Suprapubic skin (tissue), 4 donors: ENCODE measurements at places on chromosomes 7 and 10. TPM values are rescaled to one million over a fixed set of nuclear protein-coding genes. Genes with fewer than 3 reads are reported as not detected.

DNA sequence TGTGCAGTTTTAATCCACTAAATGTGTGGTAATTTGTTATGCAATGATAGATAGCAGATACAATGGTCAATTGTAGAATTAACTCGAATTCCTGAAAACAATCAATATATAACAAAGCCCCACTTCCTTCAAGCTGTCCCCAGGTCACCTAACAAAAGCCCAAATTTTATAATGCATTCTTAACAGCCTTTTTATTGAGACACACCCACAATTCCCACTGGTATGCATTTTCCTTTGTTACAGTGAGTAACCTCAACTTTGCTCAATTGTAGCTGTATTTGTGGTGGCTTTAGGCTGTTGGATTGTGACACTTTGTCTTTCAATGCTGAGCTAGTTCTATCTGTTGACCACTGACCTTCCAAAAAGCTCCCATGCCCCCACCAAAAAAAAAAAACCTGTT, 279.8 kb upstream of the CACNA2D1 start:
- H3K4me3 ChIP-seq: no peak overlapping the region
- H3K4me1 ChIP-seq: no peaks in the 10 kb centered on the region
- H3K36me3 ChIP-seq: no peaks in the 10 kb centered on the region
- no peak overlapping the region for H3K27ac ChIP-seq
- DNase-seq: no peak

DPP6 gene
- total RNA-seq: 11.2 TPM

DNA sequence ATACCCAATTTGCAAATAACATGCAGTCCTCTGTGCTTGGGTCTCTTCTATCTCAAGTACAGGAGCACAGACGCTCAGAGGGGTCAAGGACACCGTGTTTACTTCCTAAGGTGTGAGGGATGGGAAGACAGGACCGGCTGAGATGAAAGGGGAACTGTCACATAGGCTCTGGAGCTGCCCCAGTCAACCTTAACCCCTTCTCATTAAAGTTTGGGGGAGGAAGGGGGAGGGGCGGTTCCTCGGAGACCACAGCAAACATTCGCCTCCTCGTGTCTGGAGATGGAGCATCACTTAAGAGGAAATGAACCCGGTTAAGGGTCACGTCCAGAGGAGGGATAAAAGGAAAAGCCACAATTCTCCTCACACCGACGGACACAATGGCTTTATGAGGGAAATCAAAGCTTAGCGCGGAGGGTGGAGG, 1.1 kb downstream of the SH3PXD2A start:
- H3K27ac ChIP-seq: peak overlapping the region; percentile 79
- DNase-seq: no peak
- peaks cover 75% of the 10 kb centered on the region for H3K4me1 ChIP-seq
- peak overlapping the region; percentile 73 for H3K4me3 ChIP-seq
- H3K36me3 ChIP-seq: no peaks in the 10 kb centered on the region

GRCh38 chr10:14371581-14371980, 40.9 kb upstream of the FRMD4A start:
- H3K4me1 ChIP-seq: no peaks in the 10 kb centered on the region
- no peak overlapping the region for H3K4me3 ChIP-seq
- peaks cover 6% of the 10 kb centered on the region for H3K27me3 ChIP-seq
- no peak for DNase-seq
- H3K27ac ChIP-seq: no peak overlapping the region

GRCh38 chr10:22635650-22636049, 78.7 kb downstream of the PIP4K2A start:
- DNase-seq: no peak

DNA sequence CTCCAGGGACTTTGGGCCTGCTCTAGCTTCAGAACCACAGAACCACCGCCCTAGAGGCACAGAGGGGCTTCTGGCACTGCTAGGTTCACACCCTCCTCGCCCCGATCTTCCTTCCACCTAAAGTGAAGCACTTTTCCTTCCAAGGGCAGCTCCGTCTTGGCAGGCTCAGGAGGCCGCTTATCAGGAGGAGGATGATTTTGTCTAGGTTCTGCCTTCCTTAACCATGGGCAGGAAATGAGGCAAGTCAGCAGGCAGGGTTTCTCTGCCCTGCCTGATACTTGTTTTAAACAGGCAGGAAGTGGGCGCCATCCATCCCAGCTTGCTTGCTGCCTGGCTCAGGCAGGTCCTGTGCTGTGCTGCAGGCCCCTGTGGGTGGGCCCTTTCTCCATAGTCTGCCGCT, 8.3 kb upstream of the ATP6V0E2 start:
- H3K4me3 ChIP-seq: no peak overlapping the region
- H3K27ac ChIP-seq: no peak overlapping the region
- H3K36me3 ChIP-seq: peaks cover 55% of the 10 kb centered on the region
- H3K27me3 ChIP-seq: no peaks in the 10 kb centered on the region
- no peak for DNase-seq

GRCh38 chr10:89813546-89813945, 112.2 kb downstream of the KIF20B start:
- no peaks in the 10 kb centered on the region for H3K4me1 ChIP-seq
- H3K36me3 ChIP-seq: no peaks in the 10 kb centered on the region
- H3K27me3 ChIP-seq: no peaks in the 10 kb centered on the region
- H3K4me3 ChIP-seq: no peak overlapping the region

GRCh38 chr7:16431646-16432424, 10.5 kb upstream of the CRPPA start:
- no peak overlapping the region for H3K27ac ChIP-seq
- H3K36me3 ChIP-seq: no peaks in the 10 kb centered on the region
- no peaks in the 10 kb centered on the region for H3K4me1 ChIP-seq
- DNase-seq: no peak

GRCh38 chr7:141386881-141387280, 164.3 kb upstream of the AGK start:
- H3K27me3 ChIP-seq: no peaks in the 10 kb centered on the region
- H3K36me3 ChIP-seq: no peaks in the 10 kb centered on the region
- H3K27ac ChIP-seq: no peak overlapping the region
- no peaks in the 10 kb centered on the region for H3K4me1 ChIP-seq
- H3K4me3 ChIP-seq: no peak overlapping the region

- H3K4me1 ChIP-seq: no peaks in the 10 kb centered on the region
- no peaks in the 10 kb centered on the region for H3K36me3 ChIP-seq
- H3K4me3 ChIP-seq: no peak overlapping the region
- H3K27ac ChIP-seq: no peak overlapping the region
- no peaks in the 10 kb centered on the region for H3K27me3 ChIP-seq
Observed at GRCh38 chr10:64430690-64431323, 909.6 kb downstream of the REEP3 start.

DNA sequence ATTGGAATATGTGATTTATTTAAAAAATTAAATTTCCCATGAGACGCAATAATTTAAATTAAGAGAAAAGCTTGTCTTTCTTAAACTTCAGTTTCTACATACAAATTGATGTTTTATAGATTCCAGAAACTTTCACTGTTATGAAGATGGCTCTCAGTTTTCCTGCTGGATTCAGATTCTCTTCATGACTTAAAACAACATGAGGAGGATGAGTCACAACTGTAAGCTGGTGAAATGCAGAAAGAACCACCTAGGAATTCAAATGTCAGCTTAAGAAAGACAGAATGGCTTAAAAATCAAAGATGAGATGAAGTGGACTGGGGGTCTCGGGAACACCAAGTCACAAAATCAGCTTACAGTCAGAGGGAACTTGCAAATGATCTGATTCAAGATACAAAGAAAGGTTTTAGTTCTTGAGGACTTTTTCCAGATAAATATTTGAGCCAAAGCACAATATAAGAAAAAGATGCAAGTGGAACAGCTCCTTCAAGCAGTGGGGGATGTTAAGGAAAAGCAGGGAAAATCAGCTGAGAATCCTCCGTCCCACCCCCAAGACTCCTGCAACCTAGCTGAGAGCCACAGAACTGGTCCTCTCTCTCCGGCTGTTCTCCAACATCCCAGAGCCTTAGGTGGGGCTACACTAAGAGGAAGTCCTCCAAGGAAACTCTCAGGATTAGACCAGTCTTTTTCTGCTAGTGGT, 279.8 kb downstream of the KCNMA1 start:
- H3K4me1 ChIP-seq: no peaks in the 10 kb centered on the region
- no peak for DNase-seq
- H3K27me3 ChIP-seq: no peaks in the 10 kb centered on the region

DNA sequence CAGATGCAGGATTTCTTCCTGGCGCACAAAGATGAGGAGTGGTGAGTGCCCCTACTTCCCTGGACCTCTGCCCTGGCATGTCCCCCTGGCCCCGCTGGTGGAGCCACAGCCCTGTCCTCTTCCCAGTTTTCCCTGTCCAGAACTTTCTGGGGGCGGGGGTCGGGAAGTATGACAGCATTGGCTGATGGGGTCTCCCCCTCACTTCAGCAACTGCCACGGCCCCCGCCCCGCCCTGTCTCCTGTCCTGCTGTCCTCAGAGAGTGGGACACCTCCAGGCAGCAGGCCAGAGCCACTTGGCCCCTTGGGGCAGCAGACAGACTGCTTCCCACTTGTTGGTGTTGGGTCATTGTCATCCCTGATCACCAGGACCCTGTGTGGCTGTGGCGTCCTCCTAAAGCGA, 7.3 kb downstream of the SRRT start:
- no peak for DNase-seq
- peaks cover 64% of the 10 kb centered on the region for H3K36me3 ChIP-seq
- H3K4me1 ChIP-seq: peaks cover 20% of the 10 kb centered on the region
- H3K27me3 ChIP-seq: no peaks in the 10 kb centered on the region
- H3K27ac ChIP-seq: no peak overlapping the region
